ENCODE measurements at places on chromosomes 16 and 17.
A peak's percentile ranks its signal among the peaks of the same experiment; 100 is the strongest.

- no peak for DNase-seq
Observed at GRCh38 chr16:25158401-25158800, 46.9 kb downstream of the LCMT1 start.

GRCh38 chr17:56158915-56159825 lies 5.9 kb downstream of the ANKFN1 start:
- no peak for DNase-seq

DNA sequence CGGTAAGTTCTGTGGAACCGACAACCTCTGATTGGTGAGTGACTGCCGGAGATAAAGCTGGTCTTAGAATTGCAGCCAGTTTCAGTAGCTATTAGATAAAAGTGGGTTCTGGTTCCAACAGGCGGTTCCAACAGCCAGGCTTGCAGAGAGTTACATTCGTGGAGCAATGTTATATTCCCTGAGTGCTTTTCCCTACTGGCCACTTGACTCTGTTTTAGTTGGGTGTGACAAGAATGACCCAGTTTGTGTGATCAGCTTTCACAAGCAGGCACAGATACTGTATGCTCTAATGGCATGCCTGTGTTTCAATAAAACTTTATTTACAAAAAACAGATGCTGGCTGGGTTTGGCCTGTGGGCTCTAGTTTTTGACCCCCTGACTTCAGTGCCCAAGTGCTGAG lies 196.6 kb downstream of the SNX29 start:
- DNase-seq: no peak

GRCh38 chr17:69945698-69946185 lies 129.3 kb upstream of the KCNJ16 start:
- peak; percentile 64 for DNase-seq

GRCh38 chr16:24258791-24259190 lies 2.7 kb downstream of the CACNG3 start:
- no peak for DNase-seq

GRCh38 chr16:63928421-63928820 lies 1193.4 kb downstream of the CDH11 start:
- no peak for DNase-seq

DNA sequence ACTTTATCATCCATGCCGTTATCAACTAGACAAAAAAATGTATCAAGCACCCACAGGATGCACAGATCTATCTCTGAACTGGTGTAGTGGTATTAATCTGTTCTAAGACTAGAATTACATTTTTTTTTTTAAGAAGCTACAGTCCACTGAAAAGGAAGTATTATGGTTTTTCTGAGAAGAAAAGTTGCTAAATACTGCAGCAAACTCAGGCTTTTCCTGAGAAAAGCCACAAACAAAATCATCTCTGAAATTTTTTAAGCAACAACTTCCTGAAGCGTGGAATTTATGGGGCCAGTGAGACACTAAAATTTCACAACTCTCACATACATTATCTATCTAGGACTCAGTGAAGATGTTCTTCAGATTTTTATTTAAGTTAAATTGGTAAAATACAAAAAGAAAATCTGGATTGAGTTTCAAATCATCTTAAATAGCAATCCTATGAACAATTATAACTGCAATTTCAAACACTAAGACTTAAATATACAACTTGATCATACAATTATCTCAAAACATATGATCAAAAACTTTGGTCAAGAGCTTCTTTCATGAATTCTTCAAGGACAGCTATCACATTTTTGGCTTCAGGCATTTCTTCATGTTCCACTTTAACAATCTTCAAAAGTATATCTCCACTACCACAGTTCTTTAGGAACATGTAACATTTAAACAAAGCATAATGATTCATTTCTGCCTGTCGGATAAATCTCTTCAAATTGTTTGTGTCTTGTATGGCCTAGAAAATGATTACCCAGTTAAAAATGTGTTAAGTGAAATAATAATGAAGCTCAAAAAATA lies 10.5 kb downstream of the C17orf75 start:
- DNase-seq: no peak

GRCh38 chr17:65514082-65514481 lies 47.4 kb downstream of the AXIN2 start:
- no peak for DNase-seq

- DNase-seq: no peak
Observed at GRCh38 chr17:37743612-37743874, 1.3 kb downstream of the HNF1B start.

- DNase-seq: peak; percentile 44
Observed at GRCh38 chr17:9195961-9196670, 174.8 kb downstream of the NTN1 start.

- DNase-seq: peak; percentile 15
Observed at GRCh38 chr17:82108038-82108437, 10.0 kb upstream of the FASN start.

GRCh38 chr16:75392906-75393305 lies 40.4 kb downstream of the CFDP1 start:
- DNase-seq: no peak

GRCh38 chr17:21282231-21282630 lies 2.3 kb upstream of the MAP2K3 start:
- DNase-seq: no peak

DNA sequence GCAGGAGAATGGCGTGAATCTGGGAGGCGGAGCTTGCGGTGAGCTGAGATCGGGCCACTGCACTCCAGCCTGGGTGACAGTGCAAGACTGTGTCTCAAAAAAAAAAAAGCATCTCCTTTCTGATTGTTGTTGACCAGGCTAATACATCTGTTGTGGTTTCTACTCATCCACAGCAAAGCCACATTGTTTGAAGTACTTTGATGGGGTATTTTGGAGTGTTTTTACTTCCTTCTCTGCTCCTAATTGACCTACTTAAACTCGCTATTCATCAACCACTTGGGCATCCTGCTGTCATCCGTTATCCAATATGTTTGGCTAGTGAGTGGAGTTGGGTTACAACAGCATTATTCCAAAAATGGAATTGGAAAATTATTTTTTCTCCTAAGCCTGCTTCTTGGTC lies 3.5 kb upstream of the CDC27 start:
- DNase-seq: no peak

- no peak for DNase-seq
Observed at GRCh38 chr16:4136229-4136813, 20.1 kb upstream of the ADCY9 start.

DNA sequence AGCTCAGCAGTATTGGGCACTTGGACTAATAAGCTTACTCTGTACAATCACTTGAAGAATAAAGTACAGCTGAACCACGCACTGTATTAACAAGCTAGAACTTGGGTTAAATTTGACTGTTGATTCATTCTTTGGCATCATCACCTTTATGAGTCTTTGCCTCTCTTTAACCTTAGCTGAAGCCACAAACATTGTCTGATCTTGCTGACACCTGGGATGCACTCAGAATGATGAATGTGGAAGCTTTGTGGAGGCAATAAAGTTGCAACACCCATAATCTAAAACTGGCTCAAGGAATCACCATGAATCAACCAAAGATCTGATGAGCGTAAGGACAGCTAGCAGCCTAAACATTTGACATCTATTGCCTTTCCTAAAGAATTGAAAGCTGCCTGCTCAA lies 590.6 kb upstream of the SOX9 start:
- no peak for DNase-seq

GRCh38 chr16:79008869-79009179 lies 591.7 kb downstream of the MAF start:
- no peak for DNase-seq

- DNase-seq: no peak
Observed at GRCh38 chr17:54237911-54238515, 415.3 kb downstream of the KIF2B start.

- peak; percentile 83 for DNase-seq
Observed at GRCh38 chr17:27294689-27295630, 1.0 kb downstream of the WSB1 start.

DNA sequence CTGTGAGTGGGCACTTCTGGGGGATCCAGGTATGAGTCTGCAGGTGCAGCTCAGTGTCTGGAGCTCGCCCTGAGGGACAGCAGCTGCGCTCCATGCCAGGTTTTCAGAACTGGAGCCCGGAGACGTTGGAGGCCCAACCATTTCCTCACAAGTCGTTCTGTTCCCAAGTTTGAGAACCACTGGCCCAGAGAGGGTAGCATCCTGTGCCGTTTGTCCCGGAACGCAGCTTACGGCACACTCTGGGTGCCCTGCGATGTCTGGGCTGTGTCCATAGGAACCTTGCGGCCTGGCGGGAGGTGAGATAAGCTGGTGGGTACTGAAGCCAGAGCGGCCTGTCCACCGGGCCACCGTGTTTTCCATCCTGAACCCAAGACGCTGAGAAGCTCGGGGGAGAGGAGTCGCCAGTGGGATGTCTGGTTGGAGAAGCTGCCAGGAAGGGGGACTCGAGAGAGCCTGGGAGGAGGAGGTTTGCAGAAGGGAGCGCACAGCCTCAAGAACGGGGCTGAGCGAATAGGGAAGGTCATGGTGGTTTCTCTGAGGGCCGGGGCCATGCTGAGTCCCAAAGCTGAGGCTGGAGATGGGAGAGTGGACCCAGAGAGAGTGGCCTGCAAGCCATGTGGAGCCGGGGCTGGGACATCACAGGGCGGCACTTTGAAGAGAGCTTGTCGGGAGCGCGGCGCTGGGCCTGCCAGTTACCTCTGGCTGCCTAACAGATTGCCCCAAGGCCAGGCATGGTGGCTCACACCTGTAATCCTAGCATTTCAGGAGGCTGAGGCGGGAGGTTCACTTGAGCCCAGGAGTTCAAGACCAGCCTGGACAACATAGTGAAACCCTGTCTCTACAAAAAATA lies 211.0 kb upstream of the GSE1 start:
- DNase-seq: no peak

GRCh38 chr17:17191346-17191792 lies 14.8 kb downstream of the PLD6 start:
- no peak for DNase-seq

GRCh38 chr17:66602659-66603384 lies 232.1 kb upstream of the CACNG5 start:
- DNase-seq: no peak

GRCh38 chr16:58727028-58727781 lies 6.9 kb downstream of the GOT2 start:
- DNase-seq: no peak

GRCh38 chr16:86725401-86725800 lies 147.1 kb downstream of the FOXL1 start:
- DNase-seq: no peak

DNA sequence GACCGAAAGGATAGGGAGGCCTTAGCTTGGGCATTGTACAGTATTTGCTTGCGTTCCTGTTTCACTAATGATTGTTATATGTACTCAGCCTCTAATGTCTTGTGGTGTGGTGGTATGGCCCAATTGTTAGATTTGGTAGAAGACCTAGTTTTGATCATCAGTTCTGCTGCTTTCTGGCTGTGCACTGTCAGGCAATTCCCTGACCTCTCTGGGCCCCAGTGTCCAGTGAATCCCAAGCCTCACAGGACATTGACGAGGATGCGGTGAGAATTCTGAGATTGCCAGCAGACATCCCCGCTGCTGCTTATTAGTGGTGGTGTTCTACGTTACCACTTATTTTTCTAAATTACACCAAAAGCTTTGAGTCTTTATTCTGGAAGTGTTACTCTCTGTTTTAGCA lies 195.2 kb downstream of the SNX29 start:
- no peak for DNase-seq

GRCh38 chr17:45946841-45947256 lies 52.2 kb upstream of the STH start:
- DNase-seq: no peak

DNA sequence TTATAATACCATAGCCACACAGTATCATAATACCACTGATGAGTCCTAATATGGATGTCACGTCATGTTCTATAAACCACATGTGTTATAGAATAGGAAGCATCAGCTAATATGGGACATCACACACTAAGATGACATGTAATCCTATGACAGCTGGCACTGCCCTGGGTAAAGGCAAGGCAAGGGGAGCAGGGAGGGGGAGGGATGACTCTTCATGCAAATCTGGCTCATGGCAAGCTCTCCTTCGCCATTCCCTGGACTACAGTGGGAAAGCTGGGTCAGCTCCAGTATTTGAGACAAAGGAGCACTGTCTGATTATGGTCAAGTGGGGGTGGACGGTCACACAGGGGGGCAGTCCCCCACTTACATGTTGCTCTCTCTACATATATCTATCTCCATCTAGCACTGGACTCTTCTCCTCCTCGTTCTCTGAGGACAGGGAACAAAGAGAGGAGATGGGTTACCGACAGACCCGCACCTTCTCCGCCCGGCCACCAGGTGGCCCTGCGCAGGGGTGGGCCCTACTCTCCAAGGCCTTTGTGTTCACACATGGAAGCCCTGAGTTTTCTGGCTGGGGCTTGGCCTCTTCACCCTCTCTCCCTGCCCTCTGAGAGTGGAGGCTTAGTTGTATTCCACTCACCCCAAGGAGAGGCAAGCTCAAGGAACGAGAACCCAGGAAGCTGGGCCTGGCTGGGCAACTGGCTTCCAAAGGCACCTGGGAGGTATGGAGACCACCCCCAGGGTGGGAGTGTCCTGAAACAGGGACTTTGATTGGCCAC lies 23.4 kb upstream of the MPO start:
- DNase-seq: peak; percentile 39

GRCh38 chr17:61551255-61551742 lies 39.7 kb downstream of the NACA2 start:
- DNase-seq: no peak

- no peak for DNase-seq
Observed at GRCh38 chr16:50616883-50617645, 64.0 kb downstream of the SNX20 start.

DNA sequence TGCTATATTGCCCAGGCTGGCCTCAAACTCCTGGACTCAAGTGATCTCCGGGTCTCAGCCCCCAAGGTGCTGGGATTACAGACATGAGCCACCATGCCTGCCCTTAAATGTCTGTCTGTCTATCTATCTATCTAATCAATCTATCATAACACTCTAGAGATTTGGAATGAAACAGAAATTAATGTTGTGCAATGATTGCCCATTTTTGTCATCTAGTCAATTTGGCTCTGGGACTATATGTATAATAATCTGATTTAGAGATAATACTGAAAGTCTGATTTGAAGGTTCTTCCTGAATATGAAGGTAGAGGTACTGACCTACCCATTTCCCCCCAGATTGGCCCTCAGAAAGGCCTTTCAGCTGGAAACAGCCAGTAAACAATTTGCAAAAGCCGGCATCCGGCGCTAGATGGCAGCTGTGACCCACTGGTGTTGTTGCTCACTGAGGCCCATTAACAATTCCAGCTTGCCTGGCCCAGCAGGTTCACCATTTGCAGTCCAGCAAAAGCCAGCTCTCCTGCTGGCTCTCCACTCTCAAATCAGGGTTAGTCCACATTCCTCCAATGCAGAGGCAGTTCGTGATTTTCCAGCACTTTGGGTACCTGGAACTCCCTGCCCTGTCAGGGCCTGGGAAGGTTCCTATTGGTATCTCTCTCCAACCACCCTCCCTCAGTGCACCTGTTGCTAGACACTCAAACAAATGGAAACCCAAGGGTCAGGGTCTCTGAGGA lies 22.9 kb upstream of the C16orf87 start:
- DNase-seq: peak; percentile 76

DNA sequence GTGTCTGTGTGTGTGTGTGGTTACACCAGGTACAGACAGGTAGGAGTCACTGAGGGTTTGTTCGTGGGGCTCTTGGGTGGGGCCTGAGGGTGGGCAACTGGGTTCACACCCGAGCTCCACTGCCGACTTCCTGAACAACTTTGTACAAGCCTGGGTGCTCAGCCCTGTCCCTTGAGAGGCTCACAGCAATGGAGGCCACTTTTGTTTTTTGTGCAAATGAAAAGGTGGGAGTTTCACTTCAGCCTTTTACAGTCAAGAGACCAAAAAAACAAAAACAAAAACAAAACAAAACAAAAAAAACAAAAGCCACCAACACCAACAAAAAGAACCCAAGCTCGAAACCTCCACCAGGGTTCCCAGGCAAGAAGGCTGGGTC lies 2.4 kb downstream of the RHBDF2 start:
- no peak for DNase-seq

GRCh38 chr17:57536289-57536688 lies 208.8 kb downstream of the CCDC182 start:
- DNase-seq: no peak

GRCh38 chr17:41334385-41335305 lies 16.0 kb downstream of the KRT33A start:
- DNase-seq: no peak
